ENCODE measurements at places on chromosomes 5 and 9.

DNA sequence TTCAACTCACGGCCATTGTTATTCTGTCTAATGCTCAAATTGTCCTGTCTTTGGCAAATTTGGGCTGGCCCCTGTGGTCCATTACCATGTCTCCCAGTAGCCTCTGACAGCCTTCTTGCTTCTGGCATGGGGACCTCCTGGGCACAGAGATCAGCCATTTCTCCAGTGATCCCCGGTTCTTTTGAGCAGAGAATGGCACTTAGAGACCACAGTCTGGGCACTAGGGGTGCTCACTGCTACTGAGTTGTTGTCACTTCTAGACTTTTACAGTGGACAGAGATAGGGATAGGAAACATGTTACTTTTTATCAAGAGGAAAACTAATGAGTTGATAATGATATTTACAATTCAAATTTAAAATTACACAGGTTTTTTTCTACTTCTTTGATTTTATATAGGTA, 47.6 kb upstream of the BARHL1 start:
- no peak for DNase-seq

DNA sequence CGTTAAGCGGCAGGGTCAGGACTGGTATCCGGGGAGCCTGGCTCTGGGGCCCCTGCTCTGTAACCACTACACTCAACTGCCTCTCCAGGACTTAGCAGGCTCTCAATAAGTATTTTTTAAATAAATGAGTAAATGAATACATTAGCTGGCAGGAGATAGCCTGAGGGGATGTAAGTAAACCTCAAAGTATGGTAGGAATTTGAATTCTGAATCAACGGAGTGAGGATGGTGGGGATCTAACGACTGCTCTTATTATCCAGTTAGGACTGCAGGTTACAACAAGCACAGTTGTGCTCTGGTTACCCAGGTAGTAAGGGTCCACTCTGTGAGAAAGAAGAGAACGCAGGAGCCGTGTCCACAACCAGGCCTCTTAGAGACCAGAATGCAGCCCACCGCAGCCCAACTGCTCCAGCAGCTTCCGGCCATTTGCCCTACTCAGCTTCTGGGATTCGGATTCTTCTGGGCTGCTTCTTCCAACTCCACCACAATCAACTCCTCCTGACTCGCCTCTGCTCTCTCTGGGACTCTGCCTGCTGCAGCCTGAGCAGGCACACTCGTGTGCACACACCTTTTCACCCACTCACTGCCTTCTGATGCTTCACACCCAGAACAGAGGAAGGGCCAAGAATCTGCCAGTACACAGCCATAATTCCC, 52.6 kb downstream of the MED27 start:
- DNase-seq, result no peak

DNA sequence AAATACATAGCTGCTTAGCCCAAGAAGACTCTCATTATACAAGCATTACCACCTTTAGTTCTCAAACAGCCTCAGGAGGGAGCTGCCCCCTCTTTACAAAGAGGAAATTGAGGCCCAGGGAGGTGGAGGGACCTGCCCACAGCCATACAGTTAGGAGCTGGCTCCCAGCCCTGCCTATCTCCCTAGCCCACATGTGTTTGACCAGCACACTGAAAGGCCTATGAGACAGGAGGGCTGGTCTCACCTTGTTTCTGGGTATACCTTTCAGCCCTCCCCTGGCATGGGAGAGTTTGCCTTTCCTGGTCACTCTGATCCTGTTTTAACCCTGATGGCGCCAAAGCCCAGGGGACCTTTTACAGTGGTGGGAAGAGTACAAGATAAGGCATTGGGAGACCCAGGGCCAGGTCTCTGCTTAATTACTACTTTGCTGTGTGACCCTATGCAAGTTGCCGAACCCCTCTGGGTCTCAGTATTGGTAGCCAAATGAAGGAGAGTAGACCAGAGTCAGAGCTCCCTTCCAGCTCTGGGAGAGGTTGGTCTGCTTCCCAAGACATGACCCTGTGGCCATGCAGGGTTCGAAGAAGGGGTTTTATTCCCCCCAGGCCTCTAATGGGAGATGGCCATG, 60.9 kb upstream of the RPL26L1 start:
- no peak for DNase-seq

DNA sequence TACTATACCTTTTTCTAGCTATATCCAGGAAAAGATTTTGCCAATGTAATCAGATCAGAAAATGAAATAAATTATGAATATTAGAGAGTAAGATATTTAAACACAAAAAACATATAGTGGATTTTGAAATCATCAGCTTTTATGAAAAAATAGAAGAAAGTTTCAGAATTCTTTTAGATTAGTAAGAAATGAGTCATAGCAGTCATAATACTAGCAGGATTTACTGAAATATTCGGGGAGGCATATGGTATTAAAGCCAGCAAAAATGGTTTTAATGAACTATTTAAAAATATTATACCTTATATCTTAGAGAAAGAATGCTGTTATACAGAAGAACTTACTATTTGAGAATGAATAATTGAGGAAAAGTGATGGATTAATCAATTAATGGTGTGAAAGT, 303.6 kb upstream of the NUDT12 start:
- no peak for DNase-seq

- DNase-seq, result no peak
Observed at GRCh38 chr9:136011703-136012496, 50.7 kb upstream of the UBAC1 start.

DNA sequence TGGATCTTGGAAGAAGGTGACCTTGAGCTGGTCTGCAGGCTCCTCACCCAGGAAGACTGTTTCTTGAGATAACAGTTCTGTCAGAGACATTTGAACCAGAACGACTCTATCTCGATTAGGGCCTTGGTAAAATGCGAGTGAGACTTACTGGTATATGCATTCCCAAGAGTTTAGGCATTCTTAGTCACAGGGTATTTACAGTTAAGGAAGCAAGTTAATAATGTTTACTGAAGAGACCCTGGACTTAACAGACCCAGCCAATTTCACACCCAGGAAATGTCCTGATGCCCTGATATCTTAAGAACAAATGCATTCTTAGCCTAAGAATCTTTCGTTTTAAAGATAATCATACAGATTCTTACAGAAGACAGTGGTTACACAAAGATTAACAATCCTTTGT, 1867.2 kb upstream of the C9orf72 start:
- DNase-seq, result no peak

DNA sequence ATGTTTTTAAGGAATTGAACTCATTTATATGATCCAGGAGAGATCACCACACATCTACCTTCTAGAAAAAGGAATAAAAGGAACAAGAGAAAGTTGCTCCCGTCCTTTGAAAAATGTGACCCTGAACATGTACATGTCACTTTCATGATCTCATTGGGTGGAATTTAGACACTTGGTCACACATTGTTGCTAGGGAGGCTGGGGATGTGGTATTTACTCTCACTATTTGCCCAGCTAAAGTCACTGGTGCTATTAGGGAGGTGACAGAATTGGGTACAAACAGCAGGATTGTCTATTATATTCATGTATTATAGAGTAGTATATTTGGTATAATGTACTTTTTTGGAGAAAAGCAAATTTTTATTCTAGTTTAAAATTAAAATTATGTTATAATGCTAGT, 2.1 kb upstream of the CDH10 start:
- no peak for DNase-seq

- DNase-seq, result no peak
Observed at GRCh38 chr9:126226991-126227936, 99.4 kb upstream of the MVB12B start.

- peak; percentile 48 for DNase-seq
Observed at GRCh38 chr9:93290495-93291434, 106.8 kb downstream of the WNK2 start.
